ENCODE measurements at places on chromosomes 4 and X.

- DNase-seq = no peak
Measured at GRCh38 chr4:10460313-10461047, 3.3 kb upstream of the ZNF518B start.

GRCh38 chr4:152709675-152710438 lies 30.1 kb upstream of the TMEM154 start:
- no peak for DNase-seq

- DNase-seq = no peak
Measured at GRCh38 chr4:23856630-23857029, 33.2 kb downstream of the PPARGC1A start.

DNA sequence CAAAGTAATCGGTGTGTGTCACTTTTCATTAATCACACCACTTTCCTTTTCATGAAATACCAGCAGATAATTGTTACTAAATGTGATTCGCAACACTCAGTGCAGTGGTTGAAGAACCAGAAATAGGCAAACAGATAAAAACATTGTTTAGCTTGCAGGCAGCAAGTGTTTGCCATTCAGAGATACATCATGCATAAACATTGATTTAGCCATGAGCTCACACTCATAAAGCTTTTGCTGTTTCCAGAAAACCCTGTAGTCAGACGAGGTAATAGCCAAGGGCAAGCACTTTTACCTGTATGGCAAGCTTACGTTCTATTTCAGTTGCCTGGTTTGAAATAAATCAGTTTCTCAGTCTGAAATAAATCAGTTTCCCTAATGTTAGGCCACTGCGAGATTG lies 542.0 kb upstream of the TENM3 start:
- no peak for DNase-seq

- no peak for DNase-seq
Measured at GRCh38 chr4:124686279-124686678, 26.3 kb downstream of the ANKRD50 start.

- DNase-seq = peak; percentile 18
Measured at GRCh38 chr4:244471-244870, 60.8 kb downstream of the ZNF732 start.

DNA sequence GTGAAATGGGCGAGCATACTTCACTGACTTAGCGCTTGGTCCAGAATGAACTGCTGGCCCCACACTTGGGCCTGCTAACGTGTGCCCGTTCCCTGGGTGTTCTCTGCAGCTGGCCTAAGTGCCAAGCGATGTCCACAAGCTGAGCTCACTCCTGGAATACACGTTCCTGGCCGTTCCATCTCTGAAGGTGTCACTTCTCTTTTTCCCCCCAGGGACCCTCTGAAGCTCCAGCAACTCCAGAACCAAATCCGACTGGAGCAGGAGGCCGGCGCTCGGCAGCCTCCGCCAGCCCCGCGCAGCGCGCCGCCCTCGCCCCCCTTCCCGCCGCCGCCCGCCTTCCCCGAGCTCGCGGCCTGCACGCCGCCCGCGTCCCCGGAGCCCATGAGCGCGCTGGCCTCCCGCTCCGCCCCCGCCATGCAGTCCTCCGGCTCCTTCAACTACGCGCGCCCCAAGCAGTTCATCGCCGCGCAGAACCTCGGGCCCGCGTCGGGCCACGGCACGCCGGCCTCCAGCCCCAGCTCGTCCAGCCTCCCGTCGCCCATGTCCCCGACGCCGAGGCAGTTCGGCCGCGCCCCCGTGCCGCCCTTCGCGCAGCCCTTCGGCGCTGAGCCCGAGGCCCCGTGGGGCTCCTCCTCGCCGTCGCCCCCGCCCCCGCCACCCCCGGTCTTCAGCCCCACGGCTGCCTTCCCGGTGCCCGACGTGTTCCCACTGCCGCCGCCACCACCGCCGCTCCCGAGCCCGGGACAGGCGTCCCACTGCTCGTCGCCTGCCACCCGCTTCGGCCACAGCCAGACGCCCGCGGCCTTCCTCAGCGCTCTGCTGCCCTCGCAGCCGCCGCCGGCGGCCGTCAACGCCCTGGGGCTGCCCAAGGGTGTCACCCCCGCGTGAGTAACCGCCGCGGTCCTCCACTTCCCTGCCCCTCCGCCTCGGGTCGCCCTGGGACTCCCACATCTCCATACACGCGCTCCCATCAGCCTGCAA lies 132.3 kb downstream of the CBR4 start:
- DNase-seq = no peak

DNA sequence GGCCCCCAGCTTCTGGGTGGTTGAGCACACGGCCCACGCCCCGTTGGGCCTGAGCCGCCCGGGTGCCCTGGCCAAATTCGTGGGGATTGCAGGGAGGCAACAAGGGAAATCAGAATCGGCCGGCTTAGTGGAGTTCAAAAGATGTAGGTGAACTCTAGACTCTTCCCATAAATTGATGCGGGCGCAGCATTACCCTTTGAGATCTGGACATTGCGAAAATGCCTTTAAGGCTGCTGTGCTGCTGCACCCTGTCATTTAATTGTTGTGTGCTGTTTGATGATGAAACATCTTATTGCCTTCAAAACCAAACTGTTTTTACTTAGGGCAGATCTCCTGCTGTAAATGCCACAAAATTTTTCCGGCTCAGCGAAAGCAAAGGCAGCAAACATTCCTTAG lies 409 bp upstream of the MPP1 start:
- no peak for DNase-seq

DNA sequence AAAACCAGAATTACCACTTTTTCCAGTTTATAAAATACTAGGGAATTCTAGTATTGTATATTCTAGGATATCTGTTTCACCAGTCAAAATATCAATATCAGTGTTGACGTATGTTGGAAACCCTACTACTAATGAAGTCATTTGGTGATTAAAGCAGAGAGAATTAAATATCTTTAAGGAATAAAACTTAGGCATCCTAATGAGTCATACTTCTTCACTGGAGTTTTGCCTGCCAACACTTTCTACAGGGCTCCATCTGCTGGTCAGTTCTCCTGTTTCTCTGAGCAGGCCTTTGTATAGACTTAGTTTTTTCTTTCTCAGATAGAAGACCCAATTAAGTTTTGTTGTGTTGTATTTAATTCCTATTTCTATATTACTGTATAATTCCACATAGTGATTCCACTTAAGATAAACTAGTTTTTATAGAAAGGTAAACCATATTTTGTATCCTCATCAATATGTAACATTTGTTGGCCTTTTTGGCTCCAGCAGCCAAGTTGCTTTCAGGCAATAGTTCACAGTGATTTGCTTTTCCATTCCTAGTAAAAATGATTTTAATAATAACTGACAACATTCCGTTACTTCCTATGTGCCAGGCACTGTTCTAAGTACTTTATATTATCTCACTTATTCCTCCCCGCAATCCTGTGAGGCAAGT lies 3.5 kb downstream of the AP1AR start:
- DNase-seq = peak; percentile 14

All from activated effector memory CD4-positive, alpha-beta T cell treated with Interleukin-2 at 50 U/mL for 16 hours (primary cell).